ENCODE measurements at places on chromosomes 1 and 21. TPM values are rescaled to one million over a fixed set of nuclear protein-coding genes. Genes with fewer than 3 reads are reported as not detected.

ITGB2 gene
- 45.7 TPM for total RNA-seq

SPRR2A gene
- total RNA-seq = not detected

COL8A2 gene
- 0.58 TPM for total RNA-seq

DNA sequence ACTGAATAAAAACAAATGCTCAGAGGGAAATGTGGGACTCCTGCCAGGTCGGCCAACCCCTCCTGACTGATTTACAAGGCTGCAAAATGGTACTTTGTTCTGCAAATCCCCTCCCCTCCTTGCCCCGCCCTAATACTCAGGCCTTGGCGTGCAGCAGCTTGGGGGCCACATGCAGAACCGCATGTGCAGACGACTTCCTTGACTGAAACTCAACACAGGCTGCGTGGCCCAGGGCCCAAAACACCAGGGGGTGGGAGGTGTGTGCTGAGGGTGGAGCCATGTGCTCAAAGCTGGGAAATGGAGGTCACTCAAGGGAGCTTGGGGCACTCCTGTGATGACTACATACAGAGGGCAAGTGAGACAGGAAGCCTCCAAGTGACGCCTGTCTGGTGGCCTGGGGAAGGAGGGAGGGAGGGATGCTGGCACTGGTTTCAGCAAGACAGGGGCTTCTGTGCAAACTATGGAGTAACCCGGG is 87.2 kb downstream of the MRPL37 start:
- no peaks in the 10 kb centered on the region for H3K4me1 ChIP-seq
- no peak overlapping the region for H3K27ac ChIP-seq
- no peaks in the 10 kb centered on the region for H3K36me3 ChIP-seq
- no peak for DNase-seq

FCGR3A gene
- total RNA-seq = not detected

- H3K27me3 ChIP-seq = no peaks in the 10 kb centered on the region
- H3K36me3 ChIP-seq = no peaks in the 10 kb centered on the region
- H3K4me1 ChIP-seq = peaks cover 37% of the 10 kb centered on the region
These were observed 2.9 kb downstream of the CACHD1 start for GRCh38 chr1:64472805-64473204.

GRCh38 chr1:208909011-208909984 is 665.1 kb upstream of the PLXNA2 start:
- H3K27me3 ChIP-seq = no peaks in the 10 kb centered on the region
- H3K27ac ChIP-seq = no peak overlapping the region
- H3K4me1 ChIP-seq = peaks cover 4% of the 10 kb centered on the region
- no peak for DNase-seq
- no peak overlapping the region for H3K4me3 ChIP-seq

GRCh38 chr1:186307445-186307844 is 67.6 kb downstream of the TPR start:
- H3K27ac ChIP-seq = no peak overlapping the region
- H3K4me1 ChIP-seq = no peaks in the 10 kb centered on the region
- peaks cover 8% of the 10 kb centered on the region for H3K36me3 ChIP-seq
- DNase-seq = no peak
- H3K4me3 ChIP-seq = no peak overlapping the region

- H3K27me3 ChIP-seq = no peaks in the 10 kb centered on the region
- no peak overlapping the region for H3K27ac ChIP-seq
- no peak overlapping the region for H3K4me3 ChIP-seq
- no peak for DNase-seq
- peaks cover 9% of the 10 kb centered on the region for H3K4me1 ChIP-seq
These were observed 474.6 kb upstream of the USP24 start for GRCh38 chr1:55689800-55690199.

All from PC-3 (cell line).